ENCODE measurements at places on chromosomes 16 and 17.

GRCh38 chr17:65370669-65371131 lies 190.7 kb downstream of the AXIN2 start:
- DNase-seq, result peak; percentile 25

DNA sequence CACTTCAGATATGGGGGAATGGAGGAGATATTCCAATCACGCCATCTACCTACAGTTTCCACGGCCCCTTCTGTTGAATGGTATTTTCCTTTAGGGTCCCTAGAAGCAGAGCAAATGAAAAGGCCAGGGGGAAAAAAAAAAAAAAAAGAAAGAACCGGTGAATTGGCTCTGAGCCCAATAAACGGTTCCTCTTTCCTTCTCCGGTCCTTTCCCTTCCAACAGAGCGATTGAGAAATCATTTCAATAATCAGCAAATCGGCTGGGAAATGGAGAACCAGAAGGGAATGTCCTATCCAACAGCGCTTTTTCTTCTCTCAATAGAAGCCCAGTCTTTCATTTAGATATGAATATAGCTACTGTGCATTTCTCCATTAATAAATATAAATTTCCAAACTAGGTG lies 26.8 kb upstream of the HOXB13 start:
- peak; percentile 6 for DNase-seq

- no peak for DNase-seq
These were observed 84.8 kb downstream of the MRM1 start for GRCh38 chr17:36686123-36686669.

DNA sequence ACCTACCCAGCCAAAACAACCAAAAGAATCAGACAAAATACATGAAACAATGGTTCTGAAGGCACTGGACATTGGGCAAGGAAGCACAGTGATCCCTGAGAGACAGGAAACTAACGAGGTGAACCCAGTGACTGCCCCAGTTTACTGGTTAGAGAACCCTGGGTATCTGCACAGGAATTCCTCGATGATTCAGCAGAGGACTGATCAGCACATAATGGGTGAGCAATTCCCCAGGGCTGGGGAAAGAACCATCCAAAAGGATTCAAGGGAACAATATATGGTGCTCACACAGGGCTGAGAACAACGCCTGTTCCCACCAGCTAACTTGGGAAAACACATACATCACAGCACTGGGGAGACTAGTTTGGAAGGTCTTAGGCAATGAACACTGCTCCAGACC lies 167.2 kb downstream of the PARN start:
- no peak for DNase-seq

GRCh38 chr17:1714427-1714979 lies 4.3 kb upstream of the TLCD2 start:
- DNase-seq, result peak; percentile 58

DNA sequence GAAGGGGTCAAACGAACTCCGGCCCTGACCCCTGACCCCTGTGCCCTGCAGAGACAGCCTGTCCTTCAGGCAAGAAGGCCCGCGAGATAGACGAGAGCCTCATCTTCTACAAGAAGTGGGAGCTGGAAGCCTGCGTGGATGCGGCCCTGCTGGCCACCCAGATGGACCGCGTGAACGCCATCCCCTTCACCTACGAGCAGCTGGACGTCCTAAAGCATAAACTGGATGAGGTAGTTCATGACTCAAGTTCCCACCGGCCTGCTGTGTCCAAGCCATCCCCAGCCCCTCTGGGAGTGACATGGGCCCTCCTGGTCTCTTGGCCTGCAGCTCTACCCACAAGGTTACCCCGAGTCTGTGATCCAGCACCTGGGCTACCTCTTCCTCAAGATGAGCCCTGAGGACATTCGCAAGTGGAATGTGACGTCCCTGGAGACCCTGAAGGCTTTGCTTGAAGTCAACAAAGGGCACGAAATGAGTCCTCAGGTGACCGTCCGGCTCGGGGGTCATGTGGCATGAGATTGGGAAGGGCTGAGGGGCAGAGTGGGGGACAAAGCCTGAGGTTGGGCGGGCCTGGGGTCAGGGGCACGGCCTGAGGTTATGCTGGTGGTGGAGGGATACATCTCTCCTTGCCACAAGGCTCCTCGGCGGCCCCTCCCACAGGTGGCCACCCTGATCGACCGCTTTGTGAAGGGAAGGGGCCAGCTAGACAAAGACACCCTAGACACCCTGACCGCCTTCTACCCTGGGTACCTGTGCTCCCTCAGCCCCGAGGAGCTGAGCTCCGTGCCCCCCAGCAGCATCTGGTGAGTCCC lies 5.7 kb downstream of the MSLN start:
- no peak for DNase-seq

GRCh38 chr17:50234581-50234980 lies 33.1 kb upstream of the COL1A1 start:
- DNase-seq, result no peak

- DNase-seq, result no peak
These were observed 15.5 kb downstream of the TK2 start for GRCh38 chr16:66534376-66534799.

DNA sequence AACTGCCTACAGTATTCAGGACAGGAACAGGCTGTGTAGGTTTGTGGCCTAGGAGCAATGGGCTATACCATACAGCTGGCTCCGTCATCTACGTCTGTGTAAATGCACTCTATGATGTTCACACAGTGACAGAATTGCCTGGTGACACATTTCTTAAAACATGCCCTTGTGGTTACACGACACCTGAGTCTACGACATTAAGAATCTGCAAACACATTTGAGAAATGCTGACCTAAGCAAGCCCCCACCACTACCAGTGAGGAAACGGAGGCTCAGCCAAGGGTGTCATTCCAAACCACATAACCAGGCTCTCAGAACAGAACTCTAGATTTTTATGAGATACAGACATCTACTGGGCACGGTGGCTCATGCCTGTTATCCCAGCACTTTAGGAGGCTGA lies 23.5 kb downstream of the USP36 start:
- DNase-seq, result no peak

- DNase-seq, result no peak
These were observed 86.2 kb upstream of the SIAH1 start for GRCh38 chr16:48471435-48471834.

DNA sequence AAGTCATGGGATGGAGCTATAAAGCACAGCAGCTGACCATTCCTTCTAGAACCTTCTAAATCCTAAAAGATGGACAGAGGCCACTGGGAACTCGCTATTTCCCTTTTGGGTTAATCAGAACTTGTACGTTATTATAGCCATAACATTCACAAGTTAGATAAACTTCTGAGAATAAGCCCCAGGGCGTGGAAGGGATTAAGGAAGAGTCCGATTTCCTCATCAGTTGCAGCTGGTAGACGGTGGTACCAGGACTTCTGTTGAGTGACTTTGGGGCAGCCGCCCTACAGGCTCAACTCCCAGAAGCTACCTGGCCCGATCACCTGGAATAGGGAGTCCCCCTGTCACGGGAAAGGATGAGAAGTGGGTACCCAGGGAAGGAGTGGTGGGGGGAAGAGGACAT lies 370.1 kb upstream of the ZFHX3 start:
- DNase-seq, result no peak

GRCh38 chr17:7997186-7997585 lies 5.2 kb upstream of the GUCY2D start:
- no peak for DNase-seq

GRCh38 chr16:58419241-58419990 lies 27.1 kb downstream of the GINS3 start:
- DNase-seq, result no peak

- DNase-seq, result no peak
These were observed 11.6 kb downstream of the STH start for GRCh38 chr17:46010597-46011186.

DNA sequence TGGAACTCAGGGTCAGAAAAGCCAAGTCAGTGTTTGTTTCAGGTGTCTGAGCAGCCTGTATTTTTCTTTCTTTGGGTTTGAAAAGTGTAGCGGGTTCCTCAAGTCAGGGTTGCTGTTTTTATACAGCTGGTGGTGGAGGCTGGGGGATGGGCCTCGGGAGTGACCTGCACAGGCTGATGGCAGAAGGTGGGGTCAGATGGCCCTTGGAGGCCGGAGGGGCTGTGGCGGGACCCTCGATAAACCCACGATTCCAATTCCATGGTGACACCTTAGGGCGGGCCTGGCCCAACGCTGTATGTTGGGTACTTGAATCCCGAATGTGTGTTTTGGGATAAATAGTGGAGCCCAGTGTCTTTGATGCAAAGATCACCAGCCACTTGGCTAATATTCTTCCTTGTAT lies 28.7 kb downstream of the COX4I1 start:
- no peak for DNase-seq

DNA sequence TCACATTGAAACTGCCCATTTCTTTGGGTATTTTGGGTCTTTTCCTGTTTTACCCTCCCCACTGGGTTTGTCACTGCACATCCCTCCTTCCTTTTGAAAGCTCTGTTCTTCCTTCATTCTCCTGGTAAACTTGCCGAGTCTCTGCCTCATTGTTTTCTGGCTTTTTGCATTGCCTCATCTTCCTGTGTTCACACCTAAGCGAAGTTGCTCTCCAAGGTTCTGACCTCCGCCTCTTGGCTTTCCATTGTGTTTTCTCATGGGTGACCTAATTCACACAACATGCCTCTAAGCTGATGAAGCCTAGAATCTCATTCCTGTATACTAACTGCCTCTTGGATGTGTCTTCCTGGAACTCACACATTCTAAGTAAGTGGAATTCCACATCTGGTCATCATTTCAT lies 1096.1 kb upstream of the EEF2KMT start:
- no peak for DNase-seq

GRCh38 chr17:31266042-31266441 lies 31.0 kb downstream of the OMG start:
- no peak for DNase-seq

DNA sequence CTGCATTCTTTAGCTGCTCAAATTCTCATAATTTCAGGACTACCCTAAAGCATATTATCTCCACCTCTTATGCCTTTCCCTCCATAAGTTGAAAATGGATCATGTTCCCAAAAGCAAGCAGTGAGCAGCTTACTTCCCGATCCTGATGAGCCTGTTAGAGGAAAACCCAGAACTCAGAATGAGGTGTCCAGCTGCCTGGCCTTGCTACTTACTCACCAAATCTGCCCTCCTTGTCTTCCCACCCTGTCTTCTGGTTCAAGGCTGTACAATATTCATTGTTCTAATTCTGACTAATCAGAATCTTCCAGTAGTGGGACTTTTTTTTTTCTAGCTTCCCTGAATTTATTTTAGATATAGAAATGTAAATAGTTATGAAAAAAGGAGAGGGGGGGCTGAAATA lies 10.8 kb downstream of the LYRM1 start:
- no peak for DNase-seq

GRCh38 chr16:75086688-75087374 lies 29.7 kb downstream of the LDHD start:
- DNase-seq, result no peak

GRCh38 chr17:6471531-6472465 lies 27.5 kb downstream of the PIMREG start:
- no peak for DNase-seq

DNA sequence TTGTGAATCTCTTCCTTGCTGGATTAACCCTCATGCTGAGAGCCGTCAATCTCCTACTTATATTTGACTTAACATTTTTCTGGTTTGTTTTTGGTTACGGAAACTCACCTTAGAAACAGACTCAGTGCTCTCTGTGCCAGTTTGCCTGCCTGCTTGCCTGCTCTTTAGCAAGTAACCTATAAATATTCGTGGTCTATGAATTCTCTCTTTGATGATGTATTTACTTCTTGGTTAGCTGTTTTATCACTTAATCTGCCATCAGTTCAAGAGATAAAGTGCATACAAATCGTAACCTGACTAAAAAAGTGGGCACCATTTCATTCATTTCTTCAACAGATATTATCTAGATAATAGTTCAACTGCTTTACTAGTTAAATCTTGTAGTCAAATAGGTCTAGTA lies 26.7 kb downstream of the CYB5B start:
- no peak for DNase-seq

- peak; percentile 47 for DNase-seq
These were observed 352 bp downstream of the MARF1 start for GRCh38 chr16:15642557-15643047.

- DNase-seq, result no peak
These were observed 103.9 kb downstream of the MSI2 start for GRCh38 chr17:57360266-57360665.

DNA sequence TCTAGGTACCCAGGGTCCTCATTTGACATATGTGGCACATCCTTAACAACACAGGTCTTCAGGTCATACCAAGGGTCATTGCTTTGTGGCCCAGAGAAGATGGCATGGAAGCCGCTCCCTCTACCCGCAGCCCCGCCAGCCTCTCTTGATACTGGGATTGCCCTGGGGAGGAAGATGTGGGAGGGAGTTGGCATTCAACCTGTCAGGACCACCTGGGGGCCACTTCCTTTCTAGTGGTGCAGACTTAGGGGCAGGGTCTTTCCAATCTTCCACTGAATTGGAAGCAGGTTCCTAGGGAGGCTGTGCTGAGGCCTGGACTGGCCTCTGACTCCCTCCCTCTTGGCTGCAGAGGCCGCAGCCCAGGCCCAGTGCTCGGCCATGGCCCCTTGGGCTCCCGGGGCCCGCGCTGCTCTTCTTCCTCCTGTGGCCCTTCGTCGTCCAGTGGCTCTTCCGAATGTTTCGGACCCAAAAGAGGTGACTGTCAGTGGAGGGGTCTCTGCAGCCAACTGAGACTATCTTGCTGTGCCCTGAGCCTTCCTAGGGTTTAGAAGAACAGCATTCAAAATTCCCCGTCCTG lies 5.1 kb upstream of the HEXIM1 start:
- DNase-seq, result no peak

GRCh38 chr17:19440421-19440820 lies 29.4 kb downstream of the RNF112 start:
- DNase-seq, result no peak

DNA sequence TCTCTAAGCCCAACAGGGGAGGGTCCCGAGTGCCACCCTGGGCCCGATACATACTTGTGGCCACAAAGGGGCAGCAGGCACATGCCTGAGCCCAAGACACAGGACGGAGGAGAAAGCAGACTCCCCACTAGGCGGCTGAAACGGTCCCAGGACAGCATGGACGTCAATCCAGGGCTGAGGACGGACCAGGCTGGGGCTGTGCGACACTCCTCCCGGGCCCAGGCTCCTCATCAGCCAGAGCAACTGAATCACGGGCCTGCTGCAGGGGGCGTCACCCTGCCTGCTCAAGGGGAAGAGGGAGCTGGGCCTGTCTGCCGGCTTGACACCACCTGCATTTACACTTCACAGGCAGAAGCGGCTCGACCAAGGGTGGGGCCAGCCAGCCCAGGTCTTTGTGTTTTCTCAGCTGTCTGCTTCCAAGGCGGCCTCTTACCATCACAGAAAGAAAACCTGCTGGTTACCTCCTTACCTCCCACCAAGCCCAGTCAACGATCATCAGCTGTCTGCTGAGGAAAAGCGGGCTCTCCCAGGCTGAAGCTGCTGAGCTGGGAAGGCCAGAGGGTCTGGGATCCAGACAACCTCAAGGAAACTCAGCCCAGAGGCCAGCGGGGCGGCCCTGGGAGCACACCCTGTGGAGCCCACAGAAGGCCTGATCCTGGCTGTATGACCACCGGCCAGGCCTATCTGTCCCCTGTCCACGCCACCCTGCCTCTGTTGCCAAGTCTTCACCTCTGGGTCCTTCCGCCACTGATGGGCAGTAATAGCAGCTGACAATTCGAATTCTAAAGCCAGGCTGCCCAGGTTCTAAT lies 26.4 kb downstream of the KIFC3 start:
- peak; percentile 61 for DNase-seq

GRCh38 chr16:76329106-76329505 lies 51.9 kb downstream of the CNTNAP4 start:
- DNase-seq, result no peak

- peak; percentile 38 for DNase-seq
These were observed 10.1 kb upstream of the RASD1 start for GRCh38 chr17:17506181-17506741.
